Lung microvascular endothelial cell (primary cell): ENCODE measurements at places on chromosomes 2 and 18. TPM values are rescaled to one million over a fixed set of nuclear protein-coding genes. Genes with fewer than 3 reads are reported as not detected.
A peak's percentile ranks its signal among the peaks of the same experiment; 100 is the strongest.

DNA sequence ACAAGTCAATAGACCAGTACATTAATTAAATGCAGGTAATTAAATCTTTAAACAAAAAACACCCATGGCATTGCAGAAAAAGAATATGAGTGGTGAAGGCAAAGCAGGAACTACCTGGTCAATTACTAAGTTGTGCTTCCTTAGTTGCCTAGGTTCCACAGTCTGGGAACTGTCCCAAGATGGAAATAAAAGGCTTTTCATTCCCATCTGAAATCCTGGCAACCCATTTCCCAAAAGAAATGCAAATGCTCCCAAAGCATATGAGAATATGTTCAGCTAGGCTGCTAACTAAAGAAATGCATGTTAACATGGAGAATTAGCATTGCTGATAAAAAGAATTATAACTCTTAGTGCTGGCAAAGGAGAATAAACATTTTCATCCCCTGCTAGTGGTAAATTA, 177.8 kb downstream of the TMEM163 start:
- no peak for DNase-seq

FZD7 gene
- total RNA-seq, result under 0.01 and 0.20 TPM in 2 replicates

GRCh38 chr18:50654658-50655550, 95.0 kb downstream of the MAPK4 start:
- no peak for DNase-seq

- DNase-seq, result peak; percentile 14
Measured at GRCh38 chr18:50424877-50425690, 50.2 kb downstream of the SKA1 start.

GRCh38 chr2:45836316-45836715, 184.8 kb downstream of the PRKCE start:
- no peak for DNase-seq

- DNase-seq, result no peak
Measured at GRCh38 chr2:164420787-164421186, 200.5 kb downstream of the GRB14 start.

AGXT gene
- not detected in 2 replicates for total RNA-seq

DNA sequence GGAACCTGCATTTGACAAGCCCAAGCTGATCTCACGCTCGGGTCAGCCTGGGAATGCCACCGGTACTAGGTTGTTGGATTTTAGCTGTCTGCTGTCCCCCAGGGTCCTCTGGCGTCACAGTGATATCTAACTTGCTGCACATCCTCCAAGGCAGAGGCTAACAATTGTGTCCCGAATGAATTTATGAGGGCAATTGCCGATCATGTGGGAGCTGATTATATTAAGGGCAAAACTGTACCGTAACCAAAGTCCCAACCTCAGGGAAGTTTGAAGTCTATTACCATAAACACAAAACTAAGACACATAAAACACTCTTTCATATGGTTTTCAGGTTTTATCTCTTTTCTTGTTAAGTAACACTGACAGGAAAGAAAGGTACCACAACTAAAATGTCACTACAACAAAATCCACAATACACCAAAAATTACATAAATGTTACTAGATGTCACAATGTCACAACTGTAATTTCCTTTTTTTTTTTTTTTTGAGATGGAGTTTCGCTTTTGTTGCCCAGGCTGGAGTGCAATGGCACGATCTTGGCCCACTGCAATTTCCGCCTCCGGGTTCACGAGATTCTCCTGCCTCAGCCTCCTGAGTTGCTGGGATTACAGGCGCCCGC, 6.7 kb downstream of the UXS1 start:
- DNase-seq, result no peak

ETAA1 gene
- 8.5 and 11.5 TPM in 2 replicates for total RNA-seq

- DNase-seq, result no peak
Measured at GRCh38 chr2:169891593-169892298, 64.5 kb downstream of the UBR3 start.

- DNase-seq, result no peak
Measured at GRCh38 chr18:46013484-46014189, 46.5 kb upstream of the EPG5 start.

DNA sequence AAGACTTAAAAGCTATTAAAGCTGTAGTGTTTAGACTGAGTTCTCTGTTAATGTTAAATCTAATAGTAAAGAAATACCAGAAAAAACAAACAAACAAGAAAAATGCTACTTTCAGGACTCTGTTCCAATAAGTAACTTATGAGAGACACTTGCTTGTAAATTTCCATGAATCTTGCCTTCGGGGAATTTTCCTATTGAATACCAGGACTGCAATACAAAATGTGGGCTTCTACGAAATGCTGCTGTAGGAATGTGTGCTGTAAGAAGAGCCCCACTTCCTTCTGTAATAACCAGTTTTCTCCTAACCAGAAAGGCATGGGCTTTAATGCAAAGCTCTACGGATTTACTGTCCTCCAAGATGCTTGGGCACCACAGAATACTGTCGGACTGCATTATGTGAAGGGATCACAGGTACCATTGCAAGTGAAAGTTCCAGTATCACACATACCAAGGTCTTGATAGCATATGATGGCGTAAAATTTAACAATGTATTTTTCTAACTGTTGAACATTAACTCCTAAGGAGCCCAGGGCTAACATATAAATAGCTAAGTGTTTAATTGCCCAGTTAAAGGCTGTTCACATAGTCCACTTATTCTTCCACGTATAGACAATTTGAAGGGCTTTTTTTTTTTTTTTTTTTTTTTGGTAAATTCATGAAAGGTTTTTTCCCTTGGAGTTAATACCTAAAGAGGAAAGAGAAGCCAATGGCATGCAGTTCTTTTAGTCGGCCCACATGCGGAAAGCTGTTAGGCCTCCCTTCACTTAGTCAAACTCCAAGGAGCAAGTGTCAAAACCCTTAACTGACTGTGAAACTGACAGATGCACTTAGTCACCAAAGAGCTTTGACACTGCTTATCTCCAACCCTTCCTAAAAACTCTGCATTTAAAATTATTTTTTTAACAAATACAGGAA, 564.0 kb upstream of the POU3F3 start:
- DNase-seq, result no peak

DNA sequence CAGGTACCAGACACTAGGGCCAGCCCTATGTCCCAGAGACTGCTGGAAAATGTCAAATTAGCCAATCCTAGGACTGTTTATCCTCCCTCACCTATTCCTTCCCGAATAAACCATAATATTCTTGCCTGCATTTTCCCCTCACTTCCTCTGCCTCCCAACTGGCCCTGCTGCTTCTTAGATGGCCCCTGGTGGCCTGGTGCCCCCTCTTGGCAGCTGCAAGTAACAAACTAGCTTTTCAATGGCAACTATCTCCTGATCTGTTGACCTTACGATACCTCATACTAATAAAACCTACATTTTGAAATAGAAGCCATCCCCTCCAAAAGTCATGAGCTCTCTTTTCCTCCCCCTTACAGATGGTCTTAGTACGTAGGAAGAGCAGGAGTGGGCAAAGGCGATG, 132.0 kb downstream of the ALPK2 start:
- peak; percentile 31 for DNase-seq

LOXHD1 gene
- total RNA-seq, result not detected in 2 replicates

DNA sequence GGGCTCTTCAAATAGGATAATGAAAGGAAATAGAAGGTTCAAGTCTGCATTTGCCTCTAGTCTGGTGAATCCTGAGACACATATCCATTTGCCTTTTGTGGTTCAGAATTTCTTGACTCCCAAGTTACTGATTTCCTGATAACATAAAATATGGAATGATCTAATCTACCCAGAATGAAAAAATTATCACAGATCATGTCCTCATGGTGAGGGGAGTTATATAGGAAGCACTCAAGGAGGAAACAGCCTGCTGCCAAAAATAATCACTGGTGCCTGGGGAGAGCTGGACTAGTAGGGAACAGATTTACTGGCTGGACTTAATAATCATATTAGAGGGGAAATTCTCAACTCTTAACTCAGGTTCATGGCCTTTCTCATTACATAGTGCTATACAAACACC, 95.5 kb upstream of the STK17B start:
- DNase-seq, result peak; percentile 83

- peak; percentile 77 for DNase-seq
Measured at GRCh38 chr2:173963323-173963816, 1.8 kb downstream of the SP3 start.

- no peak for DNase-seq
Measured at GRCh38 chr18:77069931-77070330, 62.7 kb downstream of the MBP start.

SLC9A4 gene
- total RNA-seq, result not detected in 2 replicates
